Esophagus squamous epithelium (tissue), 5 donors: ENCODE measurements at places on chromosomes 4 and X.

GRCh38 chr4:44186096-44186849 lies 262.3 kb downstream of the KCTD8 start:
- no peak for DNase-seq

GRCh38 chrX:104427073-104427472 lies 138.9 kb upstream of the IL1RAPL2 start:
- DNase-seq: no peak

GRCh38 chrX:81120258-81120935 lies 81.3 kb downstream of the HMGN5 start:
- DNase-seq: no peak

GRCh38 chr4:52822583-52822971 lies 39.5 kb upstream of the RASL11B start:
- DNase-seq: no peak

DNA sequence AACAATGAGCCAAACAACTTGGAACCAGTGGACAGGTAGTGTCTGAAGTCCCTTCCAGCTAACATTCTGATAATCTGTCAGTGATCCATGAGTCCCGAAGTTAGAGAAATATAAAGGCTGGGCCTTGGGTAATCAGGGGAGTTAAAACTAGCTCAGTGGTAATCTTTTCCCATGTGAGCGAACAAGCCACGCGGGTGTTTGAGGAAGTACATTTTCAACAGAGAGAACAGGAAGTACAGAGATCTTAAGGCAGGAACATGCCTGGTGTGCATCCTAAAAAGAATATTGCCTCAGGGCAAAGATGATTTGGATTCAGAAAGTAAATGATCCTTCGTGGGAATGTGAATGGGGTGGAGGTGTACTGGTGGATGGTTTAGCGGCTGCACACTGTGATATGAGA lies 42.9 kb downstream of the FNIP2 start:
- DNase-seq: no peak

DNA sequence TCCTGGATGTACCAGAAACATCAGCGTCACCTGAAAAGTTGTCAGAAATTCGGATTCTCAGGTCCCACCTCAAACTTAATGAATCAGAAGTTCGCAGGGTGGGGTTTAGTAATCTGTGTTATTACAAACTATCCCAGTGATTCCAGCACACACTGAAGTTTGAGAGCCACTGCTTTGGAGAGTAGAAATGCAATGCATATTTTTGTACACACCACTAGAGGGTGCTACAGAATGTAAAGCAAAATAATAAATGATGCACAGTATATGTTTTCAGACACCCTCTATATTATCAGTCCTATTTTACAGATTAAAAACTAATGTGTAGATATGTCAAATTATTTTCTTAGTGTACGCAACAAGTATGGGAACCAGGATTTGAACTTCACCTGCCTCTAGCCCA lies 2.4 kb upstream of the MORF4L2 start:
- DNase-seq: no peak

DNA sequence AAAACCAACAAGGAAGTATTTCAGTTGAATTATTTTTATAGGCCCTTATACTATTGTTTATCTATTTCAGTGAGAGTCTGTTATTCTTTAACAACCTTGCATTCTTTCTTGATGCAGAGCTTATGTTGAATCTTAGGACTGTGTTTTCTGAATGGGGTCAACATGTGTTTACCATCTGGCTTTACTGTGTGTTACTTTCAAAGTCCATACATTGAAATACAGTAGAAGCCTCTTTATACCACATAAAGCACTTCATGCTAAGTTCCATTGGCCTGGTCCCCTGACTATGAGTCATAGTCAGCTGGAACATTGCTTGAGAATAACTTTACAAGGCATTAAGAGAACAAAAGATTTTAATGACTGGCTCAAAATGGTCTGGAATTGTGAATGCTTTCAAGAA lies 152.6 kb downstream of the GASK1B start:
- DNase-seq: no peak

GRCh38 chr4:151948351-151949016 lies 187.7 kb upstream of the GATB start:
- no peak for DNase-seq

- no peak for DNase-seq
These were observed 662 bp downstream of the APBB2 start for GRCh38 chr4:41213625-41214135.

GRCh38 chr4:13626492-13627177 lies 890 bp downstream of the BOD1L1 start:
- DNase-seq: no peak

DNA sequence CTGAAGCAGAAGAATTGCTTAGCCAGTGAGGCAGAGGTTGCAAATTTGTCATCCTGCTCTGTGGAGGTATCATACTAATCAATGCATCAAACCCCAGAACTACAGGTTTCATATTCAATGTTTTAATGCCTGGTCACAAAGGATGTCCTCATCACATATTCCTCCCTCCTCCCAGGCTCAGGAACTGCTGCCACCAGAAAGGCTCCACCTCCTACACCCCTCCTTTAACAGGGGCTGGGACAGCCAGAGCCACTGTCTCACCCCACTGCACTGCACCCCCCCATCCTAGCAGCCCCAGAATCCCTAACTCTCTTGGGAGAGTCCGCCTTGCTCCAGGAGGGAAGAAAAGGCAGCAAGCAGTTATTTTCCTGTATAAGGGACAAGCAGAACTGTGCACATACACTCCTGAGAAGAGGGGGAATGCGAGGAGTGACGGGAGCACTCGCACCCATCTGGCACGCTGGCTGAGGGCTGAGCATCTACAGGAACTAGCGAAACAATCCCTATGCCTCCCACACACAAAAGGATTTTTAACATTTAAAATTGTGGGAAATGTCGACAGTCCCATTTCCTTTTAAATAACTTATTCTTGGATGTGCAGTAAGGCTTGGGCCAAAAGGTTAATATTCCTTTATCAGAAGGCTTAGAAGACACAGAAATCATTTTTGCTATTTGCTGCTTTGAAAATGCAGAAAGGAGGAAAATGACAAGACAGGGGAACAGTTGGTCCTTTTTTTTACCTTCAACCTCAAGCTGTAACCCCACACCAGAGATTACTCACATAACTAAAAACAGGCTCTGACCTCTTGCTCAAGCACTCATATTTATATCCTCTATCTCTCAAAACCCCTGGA lies 27.8 kb downstream of the CD99L2 start:
- DNase-seq: no peak

DNA sequence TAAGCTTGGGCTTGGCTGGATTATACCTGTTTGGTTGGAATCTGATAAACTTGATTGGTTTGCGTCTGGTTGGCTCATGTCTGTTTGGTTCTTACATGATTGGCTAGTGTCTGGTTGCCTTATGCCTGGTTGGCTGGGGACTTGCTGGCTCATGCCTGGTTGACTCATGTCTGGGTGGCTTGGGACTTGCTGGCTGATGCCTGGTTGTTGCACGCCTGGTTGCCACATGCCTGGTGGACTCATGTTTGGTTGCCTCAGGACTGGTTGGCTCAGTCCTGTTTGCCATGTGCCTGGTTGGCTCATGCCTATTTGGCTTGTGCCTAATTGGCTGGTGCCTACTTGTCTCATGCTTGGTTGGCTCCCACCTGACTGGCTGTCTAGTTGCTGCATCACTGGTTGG lies 104.5 kb downstream of the APOOL start:
- no peak for DNase-seq

DNA sequence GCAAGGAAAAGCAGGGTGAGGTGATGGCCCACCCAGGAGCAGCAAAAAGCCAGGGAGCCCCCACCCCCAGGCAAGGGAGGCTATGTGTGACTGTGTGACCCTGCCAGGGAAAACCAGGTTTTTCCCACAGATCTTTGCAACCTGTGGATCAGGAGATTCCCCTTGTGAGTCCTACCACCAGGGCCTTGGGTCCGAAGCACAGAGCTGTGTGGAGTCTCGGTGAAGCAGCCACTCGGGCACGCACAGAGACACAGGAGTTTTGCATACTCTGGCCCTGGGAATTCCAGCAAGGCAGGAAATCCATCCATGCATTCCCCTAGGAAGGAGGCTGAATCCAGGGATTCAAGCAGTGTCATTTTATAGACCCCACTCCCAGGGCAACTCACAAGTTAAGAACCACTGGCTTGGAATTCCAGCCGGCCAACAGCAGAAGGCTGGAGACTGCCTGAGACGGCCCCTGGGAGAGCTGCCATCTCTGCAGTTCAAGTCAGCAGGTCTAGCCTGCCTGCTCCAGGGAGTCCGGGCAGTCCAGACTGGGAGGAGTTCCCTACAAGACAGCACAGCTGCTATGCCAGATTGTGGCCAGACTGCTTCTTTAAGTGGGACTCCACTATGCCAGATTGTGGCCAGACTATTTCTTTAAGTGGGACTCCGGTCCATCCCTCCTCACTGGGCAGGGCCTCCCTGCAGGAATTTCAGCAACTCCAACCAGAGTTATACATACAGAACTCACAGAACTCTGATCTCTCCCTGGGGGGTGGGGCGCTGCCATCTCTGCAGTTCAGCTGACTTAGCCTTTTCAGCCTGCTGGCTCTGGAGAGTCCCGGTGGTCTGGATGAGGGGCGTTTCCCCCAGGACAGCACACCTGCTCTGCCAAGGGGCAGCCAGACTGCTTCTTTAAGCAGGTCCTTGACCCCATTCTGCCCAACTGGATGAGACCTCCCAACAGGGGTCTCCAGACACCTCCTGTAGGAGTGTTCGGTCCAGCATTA lies 85.1 kb upstream of the ADAD1 start:
- no peak for DNase-seq

DNA sequence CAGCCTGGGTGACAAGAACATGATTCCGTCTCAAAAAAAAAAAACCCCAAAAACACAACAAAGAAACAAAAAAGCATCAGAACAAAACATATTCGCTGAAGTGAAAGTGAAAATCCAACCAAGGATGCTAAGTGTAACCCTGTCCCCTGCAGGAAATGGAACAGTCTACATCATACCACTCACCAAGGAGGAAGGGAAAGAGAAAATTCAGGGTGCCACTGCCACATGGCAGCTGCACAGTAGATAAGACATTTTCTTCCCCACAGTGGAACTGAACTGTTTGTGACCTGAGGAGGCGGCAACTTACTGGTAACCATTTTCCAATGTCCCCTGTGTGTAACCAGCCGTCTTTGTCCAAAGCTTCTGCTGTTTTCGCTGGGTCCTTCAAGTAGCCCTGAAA lies 28.2 kb upstream of the CENPU start:
- no peak for DNase-seq

GRCh38 chr4:183399616-183400015 lies 44.8 kb upstream of the CDKN2AIP start:
- no peak for DNase-seq

DNA sequence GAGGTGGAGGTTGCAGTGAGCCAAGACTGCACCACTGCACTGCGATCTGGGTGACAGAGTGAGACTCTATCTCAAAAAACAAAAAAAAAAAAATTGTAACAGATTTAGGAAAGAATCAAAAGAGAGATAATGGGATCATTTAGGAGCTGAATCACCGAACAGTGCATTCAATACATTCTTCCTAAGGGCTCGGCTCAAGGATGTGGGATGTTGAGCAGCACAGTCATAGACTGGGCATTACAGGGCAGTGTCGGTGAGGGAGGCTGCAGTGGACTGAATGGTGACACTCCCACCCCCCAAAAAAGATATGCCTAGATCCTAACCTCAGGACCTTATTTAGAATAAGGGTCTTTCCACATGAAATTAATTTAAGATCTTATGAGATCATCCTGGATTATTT lies 70.0 kb downstream of the EVC2 start:
- no peak for DNase-seq

GRCh38 chr4:151626228-151626627 lies 134.6 kb downstream of the GATB start:
- no peak for DNase-seq
